NCI-H2227 treated with DMSO at 0.1 percent for 48 hours (cell line): ENCODE measurements at places on chromosomes 12 and 14.

GRCh38 chr14:104473649-104474494 lies 105.7 kb upstream of the C14orf180 start:
- no peak for DNase-seq

GRCh38 chr14:50871914-50872732 lies at the start of gene ABHD12B:
Gene ABHD12B (plus strand): TSS chr14:50872053. CDS start chr14:50872175, 122 bp downstream.
- no peak for DNase-seq

- DNase-seq: no peak
Measured at GRCh38 chr14:76121089-76121748, 30.5 kb upstream of the GPATCH2L start.

DNA sequence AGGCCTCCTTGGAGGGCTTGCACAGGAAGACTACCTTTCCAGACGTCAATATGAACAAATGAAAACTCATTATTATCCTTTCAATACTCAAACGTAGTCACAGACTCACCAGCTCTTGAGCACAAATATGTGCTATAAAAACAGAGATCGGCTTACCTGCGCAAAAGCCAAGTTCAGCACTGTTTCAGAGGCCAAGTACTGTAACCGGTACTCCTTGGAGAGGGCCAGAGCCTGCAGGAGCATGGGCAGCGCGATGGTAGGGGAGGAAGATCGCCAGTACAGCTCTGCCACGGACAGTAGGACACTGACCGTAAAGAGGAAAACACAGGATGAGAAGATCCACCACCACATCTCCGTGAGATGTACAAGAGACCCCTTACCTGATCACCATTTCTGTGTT lies 21.6 kb upstream of the CAMKK2 start:
- DNase-seq: no peak

GRCh38 chr12:52091869-52092268 lies 12.4 kb downstream of the SMIM41 start:
- no peak for DNase-seq
